ENCODE measurements at places on chromosomes 13 and 19. TPM values are rescaled to one million over a fixed set of nuclear protein-coding genes. Genes with fewer than 3 reads are reported as not detected.

GRCh38 chr13:80428349-80429096 lies 87.6 kb upstream of the SPRY2 start:
- H3K4me1 ChIP-seq: no peaks in the 10 kb centered on the region
- no peaks in the 10 kb centered on the region for H3K27me3 ChIP-seq
- DNase-seq: no peak
- H3K4me3 ChIP-seq: no peak overlapping the region

Gene LRRC4B
- total RNA-seq: 0.89 TPM

Gene NUMBL
- 41.7 TPM for total RNA-seq

Gene TUBB4A
- 32.5 TPM for total RNA-seq

DNA sequence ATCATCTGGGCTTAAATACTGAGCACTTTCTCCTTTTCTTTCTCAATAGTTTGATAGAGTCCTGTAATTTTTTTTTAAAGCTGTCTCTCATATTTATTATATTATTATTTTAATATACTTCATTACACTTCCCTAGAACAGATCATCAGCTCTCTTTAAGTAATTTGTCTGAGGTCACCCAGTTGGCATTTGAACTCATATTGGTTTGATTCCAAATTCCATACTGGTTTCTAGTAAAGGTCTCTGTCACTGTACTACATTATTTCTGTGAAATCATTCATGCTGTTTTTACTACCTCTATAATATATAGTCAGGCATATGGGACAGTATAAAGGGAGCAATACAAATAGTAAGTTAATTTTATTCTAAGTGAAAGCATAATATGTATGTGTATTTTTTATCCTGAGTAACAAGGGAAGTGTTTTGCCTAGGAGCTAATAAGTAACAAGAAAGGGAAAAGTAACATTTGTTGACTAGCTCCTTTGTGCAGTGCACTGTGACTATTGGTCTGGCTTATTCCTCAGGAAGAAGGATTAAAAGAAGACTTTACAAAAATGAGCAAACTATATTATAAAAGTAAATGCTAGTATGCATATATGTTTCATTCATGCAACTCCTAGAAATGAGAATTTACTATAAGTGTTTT lies 14.3 kb downstream of the LPAR6 start:
- no peak for DNase-seq
- no peak overlapping the region for H3K27ac ChIP-seq
- H3K4me3 ChIP-seq: no peak overlapping the region
- H3K36me3 ChIP-seq: no peaks in the 10 kb centered on the region
- no peaks in the 10 kb centered on the region for H3K27me3 ChIP-seq

- no peak overlapping the region for H3K4me3 ChIP-seq
- no peak overlapping the region for H3K27ac ChIP-seq
- peaks cover 14% of the 10 kb centered on the region for H3K4me1 ChIP-seq
Observed at GRCh38 chr19:38990949-38991697, 15.6 kb upstream of the FBXO17 start.

Gene ING1
- total RNA-seq: 27.0 TPM

DNA sequence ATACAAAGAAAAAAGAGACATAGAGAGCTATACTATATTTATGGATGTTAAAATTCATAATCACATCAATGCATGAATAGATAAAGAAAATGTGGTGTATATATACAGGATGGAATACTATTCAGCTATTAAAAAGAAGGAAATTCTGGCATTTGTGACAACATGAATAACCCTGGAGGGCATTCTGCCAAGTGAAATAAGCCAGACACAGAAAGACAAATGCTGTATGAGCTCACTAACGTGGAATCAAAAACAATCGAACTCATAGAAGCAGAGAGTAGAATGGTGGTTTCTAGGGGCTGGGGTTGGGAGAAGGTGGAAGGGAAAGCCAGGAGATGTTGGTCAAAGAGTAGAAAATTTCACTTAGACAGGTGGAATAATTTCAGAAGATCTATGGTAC lies 24.0 kb downstream of the UTP14C start:
- DNase-seq: no peak
- no peaks in the 10 kb centered on the region for H3K36me3 ChIP-seq
- H3K4me3 ChIP-seq: no peak overlapping the region

GRCh38 chr19:17347361-17347760 lies 10.0 kb downstream of the GTPBP3 start:
- H3K27me3 ChIP-seq: no peaks in the 10 kb centered on the region
- no peak overlapping the region for H3K4me3 ChIP-seq
- no peak overlapping the region for H3K27ac ChIP-seq
- peaks cover 28% of the 10 kb centered on the region for H3K4me1 ChIP-seq
- H3K36me3 ChIP-seq: no peaks in the 10 kb centered on the region

Gene SNAPC2
- 42.9 TPM for total RNA-seq

GRCh38 chr13:80469105-80469852 lies 128.4 kb upstream of the SPRY2 start:
- H3K27ac ChIP-seq: no peak overlapping the region
- no peak overlapping the region for H3K4me3 ChIP-seq
- H3K36me3 ChIP-seq: no peaks in the 10 kb centered on the region
- no peaks in the 10 kb centered on the region for H3K27me3 ChIP-seq
- H3K4me1 ChIP-seq: no peaks in the 10 kb centered on the region

Gene FSD1
- total RNA-seq: 20.1 TPM

DNA sequence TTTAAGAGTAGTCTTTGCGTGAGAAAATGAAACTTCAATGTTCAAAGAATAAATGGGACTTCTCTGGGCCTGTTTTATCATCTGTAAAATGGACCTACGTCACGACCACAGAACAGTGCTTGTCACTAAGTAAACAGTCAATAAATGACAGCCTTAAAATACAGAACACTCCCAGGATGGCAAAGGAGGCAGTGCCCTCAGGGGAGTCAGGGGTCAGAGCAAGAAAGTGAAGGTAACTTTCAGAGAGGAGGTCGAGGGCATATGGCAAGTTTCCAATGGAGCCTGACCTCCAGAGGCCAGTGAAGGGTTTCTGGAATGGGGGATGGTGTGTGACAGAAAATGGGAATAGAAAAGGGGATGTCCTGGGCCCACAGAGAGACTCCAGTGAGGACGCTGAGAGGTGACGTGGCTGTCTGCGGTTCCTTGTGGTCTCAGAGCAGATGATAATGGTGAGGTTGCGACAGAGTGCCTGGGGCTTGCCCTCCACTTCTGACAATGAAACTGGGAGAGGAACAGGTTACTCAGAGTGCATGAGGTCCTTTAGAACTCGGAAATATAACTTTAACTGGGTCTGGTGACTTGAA lies 91.8 kb downstream of the UBL3 start:
- H3K36me3 ChIP-seq: no peaks in the 10 kb centered on the region
- no peak for DNase-seq

DNA sequence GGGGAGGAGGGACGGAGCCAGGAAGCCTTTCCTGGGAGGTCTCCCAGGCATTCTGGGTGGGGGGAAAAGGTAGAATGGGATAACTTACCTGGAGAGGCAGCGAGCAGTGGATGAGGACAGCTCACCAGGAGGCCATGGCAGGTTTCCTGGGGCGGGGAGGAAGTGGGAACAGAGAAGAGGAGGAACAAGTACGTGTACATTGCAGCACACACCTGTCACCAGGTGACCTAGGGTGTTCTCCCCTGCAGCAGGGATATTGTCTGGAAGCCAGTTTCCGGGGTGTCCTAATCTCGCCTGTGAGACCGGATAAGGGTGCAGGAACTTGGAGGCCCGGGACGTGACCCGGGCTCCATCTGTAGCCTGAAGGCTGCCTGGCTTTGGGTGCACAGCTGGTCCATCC lies at the start of gene FUT3:
Gene FUT3, minus strand, starts transcription at position 148 of the 400 bp plus-strand sequence.
- DNase-seq: no peak
- no peak within 1 kb of the TSS for H3K27ac ChIP-seq
- H3K4me1 ChIP-seq: peaks cover 14% of the 10 kb centered on the region

GRCh38 chr13:35833608-35834275 lies 297.4 kb downstream of the DCLK1 start:
- no peak for DNase-seq
- H3K27ac ChIP-seq: no peak overlapping the region
- no peaks in the 10 kb centered on the region for H3K4me1 ChIP-seq
- peaks cover 28% of the 10 kb centered on the region for H3K27me3 ChIP-seq

Gene DENND1C
- 0.54 TPM for total RNA-seq

DNA sequence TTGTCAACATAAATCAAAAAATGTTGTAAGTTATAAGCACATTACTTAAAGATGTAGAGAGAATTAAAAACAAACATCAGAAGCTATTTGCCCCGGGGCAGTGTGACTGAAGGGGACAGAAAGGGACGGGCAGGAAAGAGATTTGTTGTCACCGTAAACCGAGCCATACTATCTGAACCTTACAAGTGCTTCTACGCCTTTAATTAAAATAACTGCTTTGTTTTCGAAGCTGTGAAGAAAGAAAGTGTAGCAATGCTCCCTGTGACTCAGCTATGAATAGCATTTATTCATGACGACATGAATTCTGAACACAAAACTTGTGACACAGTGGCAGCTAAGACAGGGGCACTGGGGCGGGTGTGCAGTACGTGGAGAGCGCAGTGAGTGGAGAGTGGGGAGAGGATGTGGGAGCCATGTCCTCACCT lies 30.0 kb downstream of the ZNF787 start:
- no peaks in the 10 kb centered on the region for H3K27me3 ChIP-seq
- H3K4me1 ChIP-seq: no peaks in the 10 kb centered on the region
- no peak overlapping the region for H3K4me3 ChIP-seq
- H3K36me3 ChIP-seq: no peaks in the 10 kb centered on the region
- H3K27ac ChIP-seq: no peak overlapping the region
- no peak for DNase-seq

Gene ZNF90
- total RNA-seq: not detected

GRCh38 chr19:11555246-11555645 lies 3.8 kb downstream of the ELOF1 start:
- no peaks in the 10 kb centered on the region for H3K27me3 ChIP-seq
- H3K4me3 ChIP-seq: no peak overlapping the region
- H3K36me3 ChIP-seq: peaks cover 17% of the 10 kb centered on the region
- peaks cover 14% of the 10 kb centered on the region for H3K4me1 ChIP-seq
- no peak for DNase-seq

Gene MEIOSIN
- 2.1 TPM for total RNA-seq

Gene ZNF471
- not detected for total RNA-seq

Measured in HCT116 (cell line).